Umbilical cord (tissue), 2 donors: ENCODE measurements at places on chromosomes 12 and 14.

DNA sequence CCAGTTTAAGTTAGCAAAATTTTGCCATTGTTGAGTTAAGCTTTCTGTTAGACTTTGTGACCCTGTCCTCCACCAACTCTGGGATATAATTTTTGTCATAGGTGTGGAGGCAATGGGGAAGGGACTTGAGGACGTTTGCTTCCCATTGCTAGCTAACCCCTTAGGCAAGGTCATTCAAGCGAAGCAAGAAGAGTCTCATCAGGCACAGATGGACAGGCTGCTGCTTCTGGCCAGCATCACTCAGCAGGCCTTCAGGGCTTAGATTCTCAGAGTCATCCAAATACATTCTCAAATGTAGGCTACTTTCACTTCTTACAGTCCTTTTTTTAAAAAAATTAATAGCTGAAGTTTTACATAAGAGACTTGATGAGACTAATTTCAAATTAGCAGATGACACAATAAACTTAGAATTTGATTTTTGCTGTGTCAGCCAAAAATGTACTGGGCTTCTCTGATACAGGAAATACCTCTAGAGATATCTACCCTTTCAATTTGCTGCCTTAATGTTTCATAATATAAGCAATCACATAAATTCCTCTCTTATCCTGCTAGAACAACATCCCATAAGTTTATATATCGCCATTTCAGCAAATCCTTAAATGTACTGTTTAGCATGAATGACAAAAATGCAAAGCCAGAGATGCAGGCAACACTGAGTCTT lies 875.2 kb downstream of the FLRT2 start:
- no peak for DNase-seq

DNA sequence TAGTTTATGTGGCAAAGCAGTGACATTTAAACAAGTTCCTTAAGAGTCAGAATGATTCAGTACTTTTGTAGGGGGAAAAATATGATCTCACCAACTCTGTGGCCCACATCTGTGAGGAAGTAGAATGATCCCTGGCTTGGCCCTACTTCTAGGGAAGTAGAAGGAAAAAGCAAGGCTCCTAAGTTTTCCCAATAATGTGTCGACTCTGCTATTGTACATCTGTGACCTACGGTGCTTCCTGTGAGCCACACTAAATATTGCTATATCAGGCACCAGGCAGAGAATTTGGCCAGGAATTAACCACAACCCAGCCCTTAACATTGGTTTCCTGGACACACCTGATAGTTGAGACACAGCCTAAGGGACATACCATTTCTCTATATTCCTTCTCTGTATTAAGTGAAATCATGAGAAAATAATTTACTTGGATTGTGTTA lies 9.3 kb upstream of the NID2 start:
- DNase-seq, result no peak

DNA sequence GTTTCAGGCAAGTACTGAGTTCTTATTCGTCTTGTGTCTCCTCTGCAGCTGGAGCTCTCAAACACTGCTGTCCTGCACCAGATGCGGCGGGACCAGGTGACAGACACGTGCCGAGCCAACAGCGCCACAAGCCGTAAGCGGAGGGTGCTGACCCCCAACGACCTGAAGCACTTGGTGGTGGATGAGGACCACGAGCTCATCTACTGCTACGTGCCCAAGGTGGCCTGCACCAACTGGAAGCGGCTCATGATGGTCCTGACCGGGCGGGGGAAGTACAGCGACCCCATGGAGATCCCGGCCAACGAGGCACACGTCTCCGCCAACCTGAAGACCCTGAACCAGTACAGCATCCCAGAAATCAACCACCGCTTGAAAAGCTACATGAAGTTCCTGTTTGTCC lies 201.2 kb downstream of the SLC41A2 start:
- DNase-seq, result no peak

- no peak for DNase-seq
Observed at GRCh38 chr12:96420277-96420835, 20.1 kb upstream of the CDK17 start.

GRCh38 chr14:81831128-81831820 lies 297.6 kb upstream of the SEL1L start:
- DNase-seq, result peak; percentile 40

DNA sequence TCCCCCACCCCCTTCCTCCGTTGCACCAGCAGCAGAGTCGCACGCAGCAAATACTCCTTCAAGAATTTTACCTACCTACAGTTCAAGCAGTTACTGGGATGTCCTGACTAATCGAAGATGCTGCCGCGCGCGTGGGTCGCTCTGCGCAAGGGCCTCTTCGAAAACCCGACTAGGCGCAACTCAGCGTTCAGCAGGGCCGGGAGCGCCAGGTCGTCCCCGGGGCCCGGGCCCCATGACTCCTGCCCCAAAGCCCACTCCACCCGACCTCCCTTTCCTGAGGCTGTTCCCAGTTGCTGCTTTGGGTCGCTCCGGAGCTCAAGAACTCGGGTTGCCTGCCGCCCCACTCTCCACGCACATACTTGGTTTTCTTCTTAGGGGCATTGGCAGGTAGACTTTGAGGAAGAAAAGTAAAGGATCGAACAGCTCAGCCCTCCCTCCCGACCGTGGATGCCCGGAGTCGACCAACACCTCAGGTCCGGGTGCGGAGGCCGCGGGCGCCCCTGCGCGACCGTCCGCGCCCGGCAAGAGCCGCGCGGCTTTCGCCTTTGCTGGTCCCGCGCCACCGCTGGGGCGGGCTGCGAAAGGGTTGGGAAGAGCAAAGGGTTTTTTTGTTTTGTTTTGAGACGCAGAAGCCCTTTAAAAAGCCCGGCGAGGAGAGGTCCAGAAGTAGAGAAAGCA lies 1.9 kb downstream of the BMP4 start:
- peak; percentile 51 for DNase-seq

- DNase-seq, result no peak
Observed at GRCh38 chr14:104036212-104036611, 49.3 kb upstream of the ASPG start.

DNA sequence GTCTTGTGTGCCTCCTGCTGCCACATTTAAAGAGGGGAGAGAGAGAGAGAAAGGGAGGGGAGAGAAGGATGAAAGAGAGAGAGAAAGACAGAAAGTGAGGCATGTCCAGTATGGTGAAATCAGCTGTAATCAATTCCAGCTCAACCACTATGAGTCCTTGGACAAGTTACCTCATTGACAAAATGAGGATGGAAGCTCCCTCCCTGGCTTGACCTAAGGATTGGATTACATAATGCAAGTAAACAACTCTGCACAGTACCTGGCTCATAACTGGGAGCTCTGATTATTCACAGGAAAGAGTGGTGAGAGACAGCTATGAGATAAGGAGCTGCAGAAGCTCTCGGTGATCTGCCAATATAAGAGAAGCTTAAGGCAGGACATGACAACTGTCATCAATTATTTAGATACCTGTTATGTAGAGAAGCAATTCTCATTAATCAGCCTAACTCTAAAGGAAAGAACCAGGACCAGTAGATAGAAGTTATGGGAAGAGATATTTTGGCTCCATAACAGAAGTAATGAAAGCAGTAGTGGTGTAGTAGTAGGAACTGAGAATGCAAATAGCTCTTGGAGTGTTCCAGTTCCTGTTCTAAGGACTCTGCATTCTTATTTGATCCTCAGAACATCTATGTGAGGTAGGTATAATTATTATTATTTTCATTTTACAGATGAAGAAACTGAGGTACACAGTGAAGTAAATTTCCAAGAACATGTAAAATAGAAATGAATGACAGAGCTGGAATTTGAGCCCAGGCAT lies 791.6 kb downstream of the DIO2 start:
- DNase-seq, result no peak

DNA sequence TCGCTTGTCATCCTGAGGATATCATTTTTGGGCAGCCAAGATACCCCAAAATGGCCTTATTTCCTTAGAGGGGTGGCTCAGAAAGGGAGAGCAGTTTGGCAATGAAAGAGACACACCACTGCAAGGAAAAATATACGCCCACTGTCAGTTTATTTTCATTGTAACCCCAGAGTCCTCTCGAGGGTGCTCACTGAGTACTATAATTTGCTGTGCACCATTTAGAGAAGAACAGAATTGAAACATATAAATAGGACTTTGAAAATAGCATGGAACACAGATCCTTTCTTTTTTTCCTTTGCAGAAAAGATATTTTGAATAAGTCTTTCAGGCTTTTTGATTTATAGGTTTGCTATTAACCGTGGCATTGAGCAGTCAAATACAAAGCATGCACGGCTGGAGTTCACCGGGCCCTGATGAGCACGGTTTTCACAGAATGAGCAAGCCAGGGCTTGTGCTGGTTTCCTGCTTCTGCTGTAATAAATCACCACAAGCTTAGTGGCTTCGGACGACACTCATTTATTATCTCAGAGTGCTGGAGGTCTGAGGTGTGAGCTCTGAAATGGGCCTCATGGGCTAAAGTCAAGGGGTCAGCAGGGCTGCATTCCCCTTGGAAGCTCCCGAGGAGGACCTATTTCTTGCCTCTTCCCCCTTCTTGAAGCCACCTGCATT lies 152.3 kb downstream of the ZNF664 start:
- peak; percentile 66 for DNase-seq

DNA sequence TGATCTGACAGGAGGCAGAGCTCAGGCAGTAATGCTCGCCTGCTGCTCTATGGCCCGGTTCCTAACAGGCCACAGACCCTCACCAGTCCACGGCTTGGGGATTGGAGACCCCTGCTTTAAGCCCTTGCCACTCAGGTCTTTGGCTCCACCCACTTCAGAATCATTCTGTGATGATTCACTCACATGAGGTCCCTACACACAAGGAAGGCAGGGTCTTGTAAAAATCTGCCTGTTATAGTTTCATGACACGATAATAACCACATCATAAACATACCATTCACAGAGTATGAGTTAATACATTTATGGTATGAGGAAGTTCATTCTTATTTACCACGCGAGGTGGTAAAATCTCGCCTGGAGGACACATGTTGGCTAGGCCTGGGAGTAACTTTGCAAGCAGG lies 29.0 kb upstream of the MAX start:
- DNase-seq, result peak; percentile 35

GRCh38 chr14:75645056-75645455 lies 15.6 kb downstream of the ERG28 start:
- DNase-seq, result no peak

DNA sequence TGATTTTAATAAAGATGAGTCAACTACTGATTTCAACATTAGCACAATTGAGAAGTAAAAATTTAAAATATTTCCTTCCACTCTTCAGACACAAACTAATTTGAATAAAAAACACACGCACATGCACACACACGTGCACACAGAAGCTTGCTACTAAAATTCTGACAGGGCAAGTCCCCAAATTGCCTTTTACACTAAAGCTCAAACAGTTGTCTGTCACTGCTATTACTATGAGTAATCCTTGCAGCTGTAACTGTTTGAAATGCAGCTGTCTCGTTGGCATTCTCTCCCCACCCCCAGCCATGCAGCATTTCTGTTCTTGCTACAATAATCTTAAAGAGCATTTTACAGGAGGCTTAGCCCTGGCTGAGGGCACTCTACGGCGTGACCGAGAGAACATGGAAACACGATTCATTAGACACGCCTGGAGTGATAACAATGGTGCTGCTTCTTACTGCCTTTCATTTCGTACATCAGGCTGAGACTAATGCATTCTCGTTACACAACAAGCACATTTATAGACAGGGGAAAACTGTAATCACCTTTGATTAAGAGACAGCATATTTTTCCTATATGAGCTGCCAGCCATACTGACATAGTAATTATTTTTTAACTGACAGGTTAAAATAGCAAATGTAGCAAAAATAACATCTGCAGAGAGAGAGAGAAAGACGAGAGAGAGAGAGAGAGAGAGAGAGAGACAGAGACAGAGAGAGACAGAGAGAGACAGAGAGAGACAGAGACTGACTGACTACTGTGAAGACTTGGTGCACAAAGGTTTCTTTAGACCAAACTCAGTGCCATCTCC lies 153.8 kb downstream of the MED13L start:
- peak; percentile 72 for DNase-seq

- DNase-seq, result no peak
Observed at GRCh38 chr12:116463366-116463765, 95.8 kb upstream of the MAP1LC3B2 start.

- DNase-seq, result no peak
Observed at GRCh38 chr12:18683327-18684013, 54.3 kb downstream of the PLCZ1 start.

- DNase-seq, result no peak
Observed at GRCh38 chr12:72472350-72472749, 200.2 kb downstream of the TRHDE start.

DNA sequence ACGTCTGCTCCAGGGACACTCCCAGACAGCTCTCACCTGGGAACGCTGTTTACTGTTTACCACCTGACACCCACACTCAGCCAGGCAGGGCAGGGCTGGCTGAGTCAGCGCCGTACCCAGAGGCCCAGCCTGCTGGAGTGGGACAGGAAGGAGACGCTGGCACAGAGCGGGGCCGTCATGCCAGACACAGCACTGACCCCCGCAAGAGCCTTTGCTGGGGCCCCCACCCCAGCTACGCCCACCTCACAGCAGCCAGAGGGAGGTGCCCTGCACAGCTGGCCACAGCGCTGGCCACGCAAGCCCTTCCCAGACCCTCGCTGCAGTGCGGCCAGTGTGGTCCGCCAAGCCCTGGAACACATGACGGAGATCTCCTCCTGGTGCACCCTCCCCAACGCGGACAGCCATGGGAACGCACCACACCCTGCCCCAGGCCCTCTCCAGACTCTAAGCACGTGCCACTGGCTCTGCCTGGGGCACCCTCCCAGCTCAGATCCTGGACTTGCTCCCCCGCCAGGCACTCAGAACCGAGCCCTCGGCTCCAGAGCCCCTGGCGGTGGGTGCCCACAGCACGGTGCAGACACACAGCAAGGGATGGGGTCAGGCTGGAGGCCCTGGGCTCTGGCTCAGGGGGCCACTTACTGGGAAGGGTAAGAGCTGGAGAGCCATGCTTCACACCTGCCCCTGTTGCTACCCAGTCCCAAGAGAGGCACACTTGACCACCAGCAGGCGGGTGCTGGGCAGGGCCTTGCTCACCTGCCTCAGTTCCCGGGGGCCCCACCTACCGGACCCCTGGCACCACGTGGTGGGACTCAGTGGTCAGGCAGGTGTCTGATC lies 5.7 kb downstream of the AHNAK2 start:
- peak; percentile 47 for DNase-seq

DNA sequence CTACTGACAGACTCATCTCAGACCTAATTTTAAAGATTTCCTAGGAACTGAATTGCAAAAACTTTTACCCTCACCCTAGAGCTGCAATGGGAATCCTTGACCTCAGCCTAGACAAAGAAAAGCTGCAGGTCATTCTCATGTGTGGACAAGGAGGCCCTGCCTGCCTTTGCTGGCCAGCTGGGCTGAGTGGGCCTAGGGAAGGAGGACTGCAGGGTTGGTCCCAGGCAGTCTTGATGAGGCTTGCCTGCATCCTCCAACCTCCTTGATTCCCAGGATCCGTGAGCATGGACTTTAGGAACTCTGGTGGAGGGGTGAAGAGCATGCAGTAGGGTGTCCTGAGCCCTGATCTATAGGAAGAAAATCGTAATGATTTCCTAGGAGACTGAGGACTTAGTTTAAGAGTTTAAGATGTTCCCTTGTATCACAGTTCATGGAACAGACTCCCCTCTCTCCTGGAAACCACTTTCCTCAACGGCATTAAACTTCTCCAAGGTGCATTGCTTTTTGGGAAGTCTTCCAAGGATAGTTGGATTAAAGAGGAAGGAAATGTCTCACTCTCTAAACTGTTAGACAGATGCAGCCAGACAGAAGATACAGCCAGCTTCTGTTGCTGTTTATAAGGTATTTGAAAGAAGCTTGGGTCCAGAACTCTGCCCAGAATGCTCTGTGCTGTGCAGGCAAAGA lies 55.4 kb upstream of the DDX11 start:
- DNase-seq, result no peak

GRCh38 chr12:29320295-29321085 lies 60.5 kb downstream of the ERGIC2 start:
- DNase-seq, result no peak
